ENCODE measurements at places on chromosomes 2 and 18.

DNA sequence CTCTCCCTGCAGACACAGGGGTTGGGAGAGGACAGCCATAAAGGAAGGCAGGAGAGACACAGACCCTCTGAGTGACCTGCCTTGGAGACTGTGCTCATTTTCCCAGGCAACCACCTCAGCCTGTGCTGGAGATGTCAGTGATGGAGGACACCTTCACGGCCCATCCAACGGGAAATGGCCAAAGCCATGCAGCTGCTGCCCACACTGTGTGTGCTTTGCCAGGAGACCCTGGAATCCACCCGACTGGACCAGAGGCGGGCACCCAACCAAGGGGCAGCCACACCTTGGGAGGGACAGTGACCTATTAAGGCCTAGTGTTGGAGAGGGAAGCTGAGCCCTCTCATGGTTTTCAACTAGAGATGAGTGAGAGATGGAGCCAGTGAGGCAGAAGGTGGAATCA, 192.5 kb downstream of the SMAD2 start:
- DNase-seq = no peak

DNA sequence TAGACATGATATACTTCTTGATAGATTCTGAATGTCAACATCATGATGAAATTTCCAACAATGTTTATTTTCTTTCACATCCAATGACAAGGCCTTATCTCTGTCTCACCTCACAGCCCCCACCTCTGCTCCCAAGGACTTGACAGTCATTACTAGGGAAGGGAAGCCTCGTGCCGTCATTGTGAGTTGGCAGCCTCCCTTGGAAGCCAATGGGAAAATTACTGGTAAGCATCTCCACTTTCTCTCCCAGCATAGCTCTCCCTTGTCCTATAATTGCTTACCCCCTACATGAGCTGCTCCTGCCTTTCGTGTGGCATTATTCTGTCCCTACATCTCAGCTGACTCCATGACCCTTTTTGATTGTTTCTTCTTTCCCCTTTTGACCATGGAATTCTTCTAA, 821.8 kb downstream of the MBD2 start:
- DNase-seq = no peak

DNA sequence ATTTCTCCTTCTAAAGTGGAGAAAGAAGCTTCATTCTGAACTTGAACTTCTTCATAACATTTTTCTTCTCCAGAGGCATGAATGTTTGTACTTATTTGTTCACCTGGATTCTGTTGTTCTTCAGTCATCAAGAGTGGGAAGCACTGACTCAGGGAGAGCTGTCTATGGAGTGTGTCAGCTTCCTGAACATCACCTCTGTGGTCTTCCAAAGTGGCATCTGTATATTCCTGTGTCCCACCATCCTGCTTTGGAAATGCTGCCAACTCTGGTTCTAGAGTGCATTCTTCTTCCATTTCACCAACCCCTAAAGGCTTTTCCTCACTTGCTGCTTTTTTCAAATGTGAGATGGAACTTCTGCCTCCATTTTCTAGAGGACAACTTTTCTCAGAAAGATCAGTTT, 59.5 kb downstream of the TTN start:
- no peak for DNase-seq

DNA sequence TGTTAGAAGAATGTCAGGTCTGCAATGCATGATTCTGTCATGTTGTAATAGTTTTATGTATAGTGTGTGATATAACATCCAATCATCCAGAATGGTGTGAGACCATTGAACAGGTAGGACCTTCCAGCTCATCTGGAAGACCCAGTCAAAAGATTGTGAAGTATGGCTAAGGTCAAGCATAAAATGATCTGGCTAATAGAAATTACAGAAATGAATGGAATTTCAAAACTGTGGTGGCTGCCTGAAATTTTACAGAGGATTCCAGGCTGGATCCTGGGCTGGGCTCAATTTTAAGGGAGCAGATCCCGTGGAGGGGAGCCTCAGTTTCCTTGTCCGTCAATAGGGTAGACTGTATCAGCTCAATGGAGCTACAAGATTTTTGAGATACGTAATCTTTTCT, 39.1 kb downstream of the ACKR3 start:
- DNase-seq = no peak

GRCh38 chr2:230018153-230018552, 50.6 kb downstream of the SLC16A14 start:
- DNase-seq = no peak

DNA sequence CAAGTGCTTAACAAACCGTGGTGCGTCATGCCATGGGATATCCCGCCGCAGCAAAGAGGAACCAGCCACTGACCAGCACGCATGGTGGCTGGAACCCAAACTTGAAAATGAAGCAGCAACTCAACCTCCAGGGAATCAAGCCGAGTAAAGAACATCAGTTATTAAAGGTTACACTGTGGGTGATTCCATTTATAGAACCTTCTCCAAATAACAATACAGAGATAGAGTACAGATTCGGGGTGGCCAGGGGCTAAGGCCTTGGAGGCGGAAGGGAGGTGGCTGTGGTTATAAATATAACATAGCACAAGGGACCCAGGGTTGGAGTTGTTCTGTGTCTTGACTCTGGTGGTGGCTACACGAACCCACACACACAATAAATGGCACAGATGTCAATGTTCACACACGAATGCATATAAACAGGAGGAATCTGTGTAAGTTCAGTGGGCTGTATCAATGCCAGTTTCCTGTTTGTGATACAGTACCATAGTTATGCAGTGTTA, 123.1 kb downstream of the EIPR1 start:
- DNase-seq = no peak

GRCh38 chr2:171165967-171166327, 5.3 kb upstream of the TLK1 start:
- no peak for DNase-seq

GRCh38 chr2:143690235-143690634, 561.0 kb downstream of the ARHGAP15 start:
- DNase-seq = no peak

GRCh38 chr2:33091541-33092123, 144.9 kb downstream of the LTBP1 start:
- no peak for DNase-seq

- no peak for DNase-seq
Measured at GRCh38 chr18:62957885-62958472, 242.6 kb downstream of the PHLPP1 start.

DNA sequence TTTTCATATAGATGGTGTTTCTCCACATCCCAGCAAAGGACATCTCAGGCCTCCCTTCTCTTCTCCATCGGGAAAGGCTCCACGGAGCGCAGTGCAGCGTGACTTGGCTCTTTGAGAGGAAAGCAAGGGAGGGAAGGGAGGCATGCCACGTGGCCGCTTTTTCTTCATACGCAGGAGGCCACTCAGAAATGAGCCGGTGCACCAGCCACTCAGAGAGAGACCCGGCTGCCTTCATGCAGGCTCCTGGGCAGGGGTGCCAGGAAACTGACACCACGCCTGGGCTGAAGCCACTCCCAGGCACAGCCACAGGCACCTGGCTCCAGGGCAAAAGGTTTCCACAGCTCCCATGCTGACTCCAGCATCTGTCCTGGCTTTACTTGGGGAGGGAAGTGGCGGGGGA, 11.1 kb upstream of the LOXHD1 start:
- no peak for DNase-seq

- no peak for DNase-seq
Measured at GRCh38 chr2:30684996-30685395, 122.2 kb downstream of the CAPN13 start.

- peak; percentile 18 for DNase-seq
Measured at GRCh38 chr2:8378016-8378810, 303.6 kb upstream of the ID2 start.

DNA sequence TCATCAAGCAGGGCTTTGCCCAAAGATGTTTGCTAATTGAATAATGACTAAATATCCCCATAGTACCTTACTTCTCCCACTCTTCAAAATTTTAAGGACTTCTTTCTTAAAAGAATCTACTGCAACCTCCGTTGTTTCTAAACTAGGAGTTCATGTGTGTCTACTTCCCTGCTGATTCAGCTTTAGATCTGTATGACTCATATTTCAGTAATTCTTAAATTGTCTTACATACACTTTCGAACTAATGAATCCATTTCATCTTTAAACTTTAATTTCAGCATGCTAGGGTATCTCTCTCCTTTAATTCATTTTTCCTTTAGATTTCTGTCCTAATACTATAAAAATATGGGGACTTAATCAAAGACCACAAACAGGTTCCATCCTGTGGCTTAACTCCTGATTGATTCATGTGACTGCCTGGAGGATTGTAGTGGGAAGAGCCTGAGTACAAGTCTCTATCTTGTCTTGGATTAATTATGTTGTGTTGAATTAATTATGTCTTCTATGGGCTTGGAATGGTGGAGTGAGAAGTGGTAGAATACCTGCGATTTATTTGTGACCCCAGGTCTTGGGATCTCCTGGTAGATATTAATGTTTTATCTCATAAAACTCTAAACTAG, 24.9 kb upstream of the COL5A2 start:
- DNase-seq = no peak

DNA sequence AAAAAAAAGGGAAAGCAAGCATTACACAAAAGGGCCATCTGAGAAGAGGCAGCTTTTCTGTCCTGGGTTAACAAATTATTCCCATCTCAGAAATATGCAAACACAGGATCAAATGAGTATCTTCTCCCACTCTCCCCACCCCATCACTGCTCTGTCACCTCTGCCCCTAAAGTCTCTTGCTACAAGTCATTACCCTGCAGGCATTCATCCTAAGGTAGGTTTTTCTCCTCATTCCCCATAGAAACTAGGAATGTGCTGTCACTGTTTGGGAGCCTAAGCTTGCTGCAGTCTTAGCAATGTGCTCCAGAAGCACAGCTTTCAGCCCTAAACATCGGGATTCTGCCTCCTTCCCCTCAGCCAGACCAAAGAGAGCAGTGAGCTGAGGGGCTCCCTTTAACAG, 3.6 kb downstream of the LRRTM1 start:
- DNase-seq = no peak

DNA sequence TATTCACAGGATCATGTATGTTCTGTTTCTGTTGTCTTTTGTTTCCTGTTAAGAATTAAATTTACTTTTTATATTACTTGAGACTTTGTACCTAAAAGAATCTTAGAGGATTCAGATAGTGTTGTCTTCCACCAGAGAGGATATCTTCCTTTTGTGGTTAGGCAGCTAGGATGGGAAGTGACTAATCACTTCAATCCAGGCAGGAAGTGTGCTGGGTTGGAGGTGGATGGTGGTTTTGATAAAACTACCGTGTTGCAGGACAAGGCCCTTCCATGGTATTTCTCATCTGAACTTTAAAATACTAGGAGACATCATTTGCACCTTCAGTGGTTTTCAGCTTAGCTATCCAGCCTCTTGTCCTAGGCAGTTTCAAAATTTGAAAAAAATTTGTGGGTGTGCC, 728.6 kb upstream of the CDH2 start:
- no peak for DNase-seq

DNA sequence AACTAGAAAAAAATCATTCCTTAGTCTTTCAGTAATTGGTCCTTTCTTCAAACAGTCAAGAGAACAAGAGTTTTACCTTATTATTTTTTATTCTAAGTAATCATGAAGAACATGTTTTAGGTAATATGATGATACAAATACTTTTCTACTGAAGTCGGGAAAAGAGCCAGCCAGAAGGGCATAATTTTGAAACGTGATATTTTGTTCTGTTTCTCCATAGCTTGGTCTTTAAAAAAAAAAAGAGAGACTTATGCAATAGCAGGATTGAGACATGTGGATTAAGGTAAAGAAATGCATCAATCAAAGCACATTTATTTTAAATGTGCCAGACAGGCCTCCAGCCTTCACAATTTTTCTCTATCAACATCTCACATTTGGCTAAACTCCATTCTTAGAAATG, 1016.8 kb downstream of the CNTNAP5 start:
- DNase-seq = no peak

DNA sequence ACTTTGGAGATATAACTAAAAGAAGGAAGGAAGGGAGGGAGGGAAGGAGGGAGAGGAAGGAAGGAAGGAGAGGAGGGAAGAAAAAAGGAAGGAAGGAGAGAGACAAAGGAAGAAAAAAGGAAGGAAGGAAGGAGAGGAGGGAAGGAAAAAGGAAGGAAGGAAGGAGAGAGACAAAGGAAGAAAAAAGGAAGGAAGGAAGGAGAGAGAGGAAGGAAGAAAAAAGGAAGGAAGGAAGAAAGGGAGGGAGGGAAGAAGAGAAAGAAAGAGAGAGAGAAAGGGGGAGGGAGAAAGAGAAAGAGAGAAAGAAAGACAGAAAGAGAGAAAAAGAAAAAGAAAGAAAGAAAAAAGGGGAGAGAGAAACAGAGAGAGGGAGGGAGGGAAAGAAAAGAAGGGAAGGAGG, 147.4 kb downstream of the MYT1L start:
- DNase-seq = no peak

DNA sequence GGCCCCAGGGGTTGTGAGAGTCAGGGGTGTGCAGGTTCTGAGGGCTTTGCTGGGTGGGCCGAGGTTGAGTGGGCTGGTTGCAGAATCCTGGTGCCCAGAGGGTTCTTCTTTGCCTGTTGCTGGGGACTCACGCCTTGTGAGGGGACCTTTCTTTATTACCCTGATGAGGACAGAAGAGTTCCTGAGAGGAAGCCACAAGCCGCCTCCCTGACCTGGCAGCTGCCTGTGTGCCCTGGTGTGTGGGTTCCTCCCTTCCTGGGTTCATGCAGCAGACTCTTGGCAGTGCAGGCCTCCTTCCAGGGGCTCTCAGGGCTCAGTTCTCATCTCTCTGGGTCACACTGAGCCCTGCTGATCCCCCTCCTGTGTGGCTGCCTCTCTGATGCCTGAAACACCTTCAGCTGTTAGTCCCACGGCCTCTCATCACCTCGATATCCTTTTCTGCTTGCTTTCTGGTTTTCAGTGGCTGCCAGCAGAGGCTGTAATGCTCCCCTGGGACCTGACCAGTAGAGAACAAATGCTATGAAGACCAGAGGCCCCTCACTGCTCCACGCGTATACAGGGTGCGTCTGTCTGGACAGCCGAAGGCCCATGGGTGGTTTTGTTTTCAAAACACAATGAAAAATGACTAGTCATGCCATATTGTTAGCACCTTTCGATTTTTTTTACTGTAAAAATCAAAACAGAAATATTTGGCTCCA, 191.3 kb downstream of the AGAP1 start:
- no peak for DNase-seq

DNA sequence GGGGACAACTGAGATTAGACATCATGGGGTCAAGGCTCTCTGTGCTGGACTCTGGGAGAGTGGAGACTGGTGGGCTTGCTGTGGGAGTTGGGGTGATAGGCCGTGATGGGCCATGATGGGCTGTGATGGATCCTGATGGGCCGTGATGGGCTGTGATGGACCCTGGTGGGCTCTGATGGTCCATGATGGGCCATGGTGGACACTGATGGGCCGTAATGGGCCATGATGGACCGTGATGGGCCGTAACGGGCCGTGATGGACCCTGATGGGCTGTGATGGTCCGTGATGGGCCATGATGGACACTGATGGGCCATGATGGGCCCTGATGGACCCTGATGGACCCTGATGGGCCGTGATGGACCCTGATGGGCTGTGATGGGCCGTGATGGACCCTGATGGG, 18.5 kb downstream of the LPIN1 start:
- no peak for DNase-seq

- DNase-seq = no peak
Measured at GRCh38 chr2:45000921-45001868, 8.1 kb downstream of the SIX2 start.

- no peak for DNase-seq
Measured at GRCh38 chr2:218130377-218130776, 4.5 kb downstream of the CXCR2 start.

Data from GM18507 (cell line).